ENCODE measurements at places on chromosomes 16 and 17. TPM values are rescaled to one million over a fixed set of nuclear protein-coding genes. Genes with fewer than 3 reads are reported as not detected.

The SCNN1B gene
- total RNA-seq = 0.48 TPM

The KRTAP17-1 gene
- total RNA-seq = not detected

The EVPL gene
- 28.2 TPM for total RNA-seq

The TBC1D10B gene
- total RNA-seq = 22.6 TPM

The KRTAP2-3 gene
- total RNA-seq = not detected

The CA10 gene
- 0.24 TPM for total RNA-seq

The DNASE1L2 gene
- total RNA-seq = not detected

The RGS11 gene
- not detected for total RNA-seq

The MED1 gene
- total RNA-seq = 19.6 TPM

The HAGHL gene
- total RNA-seq = 28.6 TPM

The GCGR gene
- not detected for total RNA-seq

The LITAFD gene
- total RNA-seq = not detected

The GDPD1 gene
- 1.9 TPM for total RNA-seq

The CFAP97D1 gene
- total RNA-seq = not detected

The RNF222 gene
- total RNA-seq = 0.43 TPM

The PLCG2 gene
- 2.1 TPM for total RNA-seq

The HASPIN gene
- 2.2 TPM for total RNA-seq

The TBC1D26 gene
- total RNA-seq = not detected

The KRT24 gene
- 0.21 TPM for total RNA-seq

The CLDN7 gene
- total RNA-seq = 223 TPM

The CACNB1 gene
- 6.7 TPM for total RNA-seq

The FZD2 gene
- total RNA-seq = 0.21 TPM

The NKIRAS2 gene
- 23.4 TPM for total RNA-seq

The DNAAF8 gene
- total RNA-seq = under 0.01 TPM

The MT1H gene
- not detected for total RNA-seq

The C17orf100 gene
- total RNA-seq = 0.24 TPM

The KRTAP4-9 gene
- total RNA-seq = not detected

The PPL gene
- total RNA-seq = 150 TPM

The ABCA9 gene
- total RNA-seq = not detected

The MYO1D gene
- total RNA-seq = 42.7 TPM

The CCDC78 gene
- total RNA-seq = 2.2 TPM

The USP43 gene
- 17.6 TPM for total RNA-seq

The EVI2A gene
- total RNA-seq = under 0.01 TPM

The FBXL19 gene
- 30.6 TPM for total RNA-seq

The GPR142 gene
- not detected for total RNA-seq

The AARSD1 gene
- 11.9 TPM for total RNA-seq

The CD300E gene
- total RNA-seq = under 0.01 TPM

The POLR3K gene
- 3.6 TPM for total RNA-seq

The TBCD gene
- total RNA-seq = 21.2 TPM

The MRPL10 gene
- 18.8 TPM for total RNA-seq

The NSF gene
- 13.5 TPM for total RNA-seq

The MT1G gene
- total RNA-seq = 4.1 TPM

The RNU2-1 gene
- total RNA-seq = not detected

The DNAI2 gene
- total RNA-seq = not detected

The EVI2B gene
- not detected for total RNA-seq
